ENCODE measurements at places on chromosomes 7 and 10.
A peak's percentile ranks its signal among the peaks of the same experiment; 100 is the strongest.

DNA sequence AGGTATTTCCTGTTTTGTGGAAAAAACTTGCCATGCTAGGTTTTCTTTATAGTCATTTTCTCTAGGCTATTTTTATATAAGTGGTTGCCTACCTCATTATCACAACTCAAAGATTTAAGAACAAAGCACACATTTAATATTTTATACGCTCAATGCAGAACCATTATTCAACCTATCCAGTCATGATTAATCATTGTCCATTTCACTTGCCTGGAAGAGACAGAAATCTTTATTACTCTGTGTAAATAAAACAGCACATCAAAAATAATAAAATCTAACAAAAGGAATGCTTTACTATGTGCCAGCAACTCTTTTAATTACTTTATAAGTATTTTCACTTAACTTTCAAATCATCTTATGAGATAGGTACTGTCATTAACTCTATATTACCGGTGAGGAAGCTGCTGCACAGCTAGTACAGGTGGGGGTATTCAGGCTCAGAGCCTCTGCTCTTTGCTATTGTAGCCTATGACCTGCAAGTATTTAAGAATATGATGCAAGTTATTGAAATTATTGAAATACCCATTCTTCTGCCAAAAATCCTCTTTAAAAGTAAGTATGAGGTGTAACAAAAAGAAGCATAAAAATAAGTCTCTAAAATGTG lies 16.4 kb upstream of the TAS2R16 start:
- no peak for DNase-seq

DNA sequence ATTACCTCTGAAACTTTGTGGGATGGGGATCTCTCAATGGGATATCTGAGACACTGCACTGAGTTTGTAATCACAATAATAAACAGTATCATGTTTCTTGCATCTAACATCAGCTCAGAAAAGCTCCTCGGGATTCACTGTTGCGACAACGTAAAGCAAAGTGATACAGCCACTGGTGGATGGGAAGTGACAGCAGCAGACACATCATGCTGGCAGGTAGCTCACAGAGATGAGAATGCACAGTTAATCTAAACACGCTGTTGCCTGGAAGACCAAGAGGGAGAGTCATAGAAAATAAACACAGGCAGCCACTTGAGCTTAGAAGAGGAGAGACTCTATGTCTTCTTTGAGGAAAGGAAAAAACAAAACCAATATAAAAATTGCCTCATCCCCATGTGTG lies 513.8 kb downstream of the MAGI2 start:
- DNase-seq = no peak

GRCh38 chr10:125843603-125844329 lies 20.4 kb downstream of the BCCIP start:
- no peak for DNase-seq

DNA sequence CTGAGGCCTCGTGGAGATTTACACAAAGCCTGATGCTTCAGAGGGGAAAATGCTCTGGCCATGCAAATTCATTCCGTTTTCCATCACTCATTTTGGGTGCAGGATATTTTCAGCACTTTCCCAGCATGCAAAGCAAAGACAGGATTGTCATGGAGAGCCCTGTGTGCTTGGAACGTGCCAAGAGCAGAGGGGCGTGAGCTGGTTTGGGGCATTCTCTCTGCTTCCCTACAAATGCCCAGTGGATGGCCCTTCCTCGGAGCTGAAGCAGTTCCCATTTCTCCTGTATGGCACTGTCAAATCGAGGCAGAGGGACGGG lies 164.1 kb downstream of the PRKAG2 start:
- no peak for DNase-seq

GRCh38 chr10:17435953-17436352 lies 18.4 kb downstream of the ST8SIA6 start:
- DNase-seq = no peak

- no peak for DNase-seq
Observed at GRCh38 chr7:88306590-88307048, at the start of gene STEAP4. Gene STEAP4, minus strand, starts transcription at chr7:88306894. Its CDS starts 22,625 bp downstream, at chr7:88284269.

DNA sequence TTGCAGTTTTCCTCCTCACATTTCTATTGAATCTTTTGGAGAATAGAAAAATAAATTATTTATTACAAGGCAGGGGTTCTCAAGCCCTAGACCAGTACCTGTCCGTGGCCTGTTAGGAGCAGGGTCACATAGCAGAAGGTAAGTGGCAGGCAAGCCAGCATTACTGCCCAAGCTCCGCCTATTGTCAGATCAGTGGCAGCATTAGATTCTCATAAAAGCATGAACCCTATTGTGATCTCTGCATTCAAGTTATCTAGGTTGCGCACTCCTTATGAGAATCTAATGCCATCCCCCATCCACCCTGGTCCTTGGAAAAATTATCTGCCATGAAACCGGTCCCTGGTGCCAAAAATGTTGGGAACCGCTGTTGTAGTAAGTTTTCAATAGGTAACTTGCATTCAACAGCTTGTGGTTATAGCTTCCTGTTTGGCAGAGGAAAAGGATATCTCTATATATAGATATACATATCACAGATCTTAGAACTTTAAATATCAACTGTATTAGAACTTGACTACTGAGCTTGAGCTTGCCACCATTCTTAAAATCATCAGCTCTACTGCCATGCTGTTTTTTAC lies 165.1 kb downstream of the AHR start:
- no peak for DNase-seq

DNA sequence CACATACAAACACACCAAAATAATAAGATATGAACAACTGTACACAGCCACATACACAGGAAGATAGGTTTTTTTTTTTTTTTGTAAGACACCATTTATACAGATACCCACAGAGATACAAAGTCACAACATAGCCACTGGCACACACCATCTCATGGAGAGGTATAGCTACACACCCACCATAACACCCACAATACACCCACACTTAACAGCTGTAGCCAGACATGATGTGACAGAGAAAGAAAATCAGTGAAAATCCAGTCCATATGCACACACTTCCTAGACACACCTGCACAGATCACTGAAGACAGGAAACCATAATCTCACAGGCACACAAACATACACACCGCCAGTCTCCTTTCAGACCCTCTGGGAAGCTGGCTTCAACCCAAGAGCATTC lies 62.4 kb upstream of the PAX2 start:
- no peak for DNase-seq

GRCh38 chr10:53135213-53135896 lies 362.8 kb upstream of the MBL2 start:
- DNase-seq = no peak

- no peak for DNase-seq
Observed at GRCh38 chr10:3048119-3049019, 19.0 kb upstream of the PFKP start.

DNA sequence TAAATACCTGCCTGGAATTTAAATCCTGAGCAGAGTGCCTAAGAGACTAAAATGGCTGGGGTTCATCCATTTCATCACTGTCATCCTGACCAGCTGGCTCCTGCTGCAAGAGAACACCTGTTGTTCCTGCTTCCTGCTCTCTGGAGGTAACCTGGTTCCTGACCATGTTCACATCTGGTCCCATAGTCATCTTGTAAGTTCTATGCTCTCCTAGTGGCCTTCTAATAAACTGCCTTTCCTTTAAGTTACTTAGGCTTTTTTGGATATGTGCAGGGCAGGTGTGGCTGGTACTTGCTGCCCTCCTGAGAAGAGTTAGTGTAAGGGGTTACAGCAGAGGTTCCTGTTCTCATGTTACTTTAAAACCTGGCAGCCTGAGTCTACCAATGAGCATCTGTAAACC lies 80.0 kb downstream of the NRCAM start:
- no peak for DNase-seq

GRCh38 chr7:151276666-151277590 lies 28.4 kb upstream of the SMARCD3 start:
- peak; percentile 23 for DNase-seq

DNA sequence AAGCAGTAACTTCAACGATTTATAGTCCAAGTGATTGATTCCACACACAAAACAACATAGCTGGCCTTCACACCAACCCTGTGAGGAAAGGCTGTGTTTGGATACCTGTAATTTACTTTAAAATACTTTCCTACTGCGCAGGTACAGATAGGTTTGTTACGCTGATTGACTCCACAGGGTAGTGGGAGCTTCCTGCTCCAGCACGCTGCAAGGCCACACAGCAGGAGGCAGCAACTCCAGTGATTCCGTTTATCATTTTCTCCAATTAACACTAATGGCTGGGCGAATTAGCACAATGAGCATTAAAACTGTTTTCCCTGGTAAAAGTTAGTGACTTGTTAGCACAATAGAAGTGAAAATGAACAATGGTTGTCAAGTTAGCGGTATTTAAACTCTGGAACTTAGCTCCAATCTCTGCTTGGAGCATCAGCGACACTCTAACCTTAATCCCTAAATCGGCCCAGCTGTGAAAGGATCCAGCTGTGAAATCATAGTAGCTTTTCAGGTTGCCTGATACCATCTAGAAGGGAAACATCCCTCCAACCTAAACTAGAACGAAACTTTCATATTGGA lies 959 bp downstream of the DCLRE1C start:
- DNase-seq = no peak

- DNase-seq = no peak
Observed at GRCh38 chr7:87213252-87213651, 6.3 kb downstream of the TMEM243 start.

DNA sequence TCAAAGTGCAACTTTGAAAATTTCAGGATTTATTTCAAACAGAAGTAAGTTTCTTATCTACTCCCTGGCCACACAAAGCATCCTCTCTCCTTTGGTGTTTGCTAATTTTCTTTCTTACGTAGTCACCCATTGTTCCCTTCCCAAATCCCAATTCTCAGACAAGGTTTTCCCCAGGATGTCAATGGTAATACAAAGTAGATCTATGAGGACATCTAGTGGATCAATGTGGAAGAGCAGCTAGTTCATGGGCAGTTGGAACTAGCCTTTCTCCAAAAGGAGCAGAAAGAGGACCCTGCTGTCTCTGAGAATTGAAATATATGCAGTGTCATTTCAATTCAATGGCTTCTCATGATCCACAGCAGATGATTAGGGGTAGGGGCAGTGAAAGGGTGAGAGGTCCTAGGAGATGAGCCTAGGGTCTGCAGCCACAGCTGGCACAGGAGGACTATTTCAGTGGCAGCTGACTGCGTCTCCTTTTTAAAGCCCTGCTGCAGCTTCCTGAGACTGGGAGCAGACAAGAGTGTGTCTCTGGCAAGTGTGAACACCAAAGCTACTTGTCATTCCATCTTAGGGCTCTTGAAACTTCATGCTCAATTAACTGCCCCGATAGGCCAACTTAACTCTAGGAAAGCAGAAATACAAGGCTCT lies 632.6 kb downstream of the KCNMA1 start:
- DNase-seq = no peak

GRCh38 chr10:129759214-129760002 lies 204.7 kb downstream of the EBF3 start:
- peak; percentile 6 for DNase-seq

DNA sequence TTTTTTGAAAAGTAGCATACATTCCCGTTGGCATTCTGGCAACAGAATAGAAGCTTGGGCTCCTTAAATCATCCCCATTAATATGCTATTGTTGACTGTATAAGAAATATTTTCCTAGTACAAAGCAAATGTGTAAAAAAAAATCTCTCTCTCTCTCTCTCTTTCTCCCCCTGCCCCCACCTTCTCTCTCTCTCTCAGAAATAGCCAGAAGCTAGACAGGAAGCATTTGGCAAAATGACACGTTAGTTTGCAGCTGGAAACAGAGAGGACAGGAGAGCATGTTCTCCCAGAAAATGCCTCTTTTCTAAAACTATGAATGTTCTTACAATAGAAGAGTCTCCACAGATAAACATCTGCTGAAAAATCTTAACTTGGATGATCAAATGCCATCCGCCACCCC lies 59.6 kb upstream of the AKR1E2 start:
- DNase-seq = no peak

GRCh38 chr7:91348711-91349110 lies 84.5 kb downstream of the FZD1 start:
- no peak for DNase-seq

DNA sequence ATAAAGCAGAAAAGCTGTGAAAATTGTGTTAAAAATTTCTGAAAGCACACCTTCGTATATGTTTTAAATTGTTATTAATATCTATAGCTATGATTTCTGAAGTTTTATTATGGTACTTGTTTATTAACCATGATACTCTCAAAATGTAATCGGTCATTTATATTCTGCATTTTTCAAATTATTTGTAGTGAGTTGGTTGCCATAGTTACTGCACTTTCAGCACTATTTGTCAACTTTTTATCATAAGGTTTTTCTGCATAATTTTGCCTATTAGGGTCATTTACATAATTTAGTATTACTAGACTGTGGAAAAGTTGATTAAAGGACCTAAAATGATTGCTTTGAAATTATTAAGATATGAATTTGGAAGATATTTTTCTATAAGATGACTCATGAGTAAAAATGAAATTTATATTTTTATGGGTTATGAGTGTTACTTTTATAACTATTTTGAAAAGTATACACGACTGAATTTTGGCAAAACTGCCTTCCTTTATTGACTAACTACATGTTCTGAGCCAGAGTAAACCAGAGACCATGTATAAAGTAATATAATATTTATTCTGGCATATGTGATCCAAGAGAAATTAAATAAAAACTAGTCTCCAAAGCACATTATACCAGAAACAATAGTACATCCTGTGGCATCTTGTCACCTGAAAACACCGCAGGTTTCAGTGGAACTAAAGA lies 7.9 kb upstream of the AGR2 start:
- DNase-seq = no peak
